ENCODE measurements at places on chromosomes 13 and 19.

- peak; percentile 26 for DNase-seq
These were observed 62.3 kb downstream of the CCDC70 start for GRCh38 chr13:51923983-51924539.

GRCh38 chr13:52399708-52400107, 6.3 kb downstream of the THSD1 start:
- DNase-seq = no peak

DNA sequence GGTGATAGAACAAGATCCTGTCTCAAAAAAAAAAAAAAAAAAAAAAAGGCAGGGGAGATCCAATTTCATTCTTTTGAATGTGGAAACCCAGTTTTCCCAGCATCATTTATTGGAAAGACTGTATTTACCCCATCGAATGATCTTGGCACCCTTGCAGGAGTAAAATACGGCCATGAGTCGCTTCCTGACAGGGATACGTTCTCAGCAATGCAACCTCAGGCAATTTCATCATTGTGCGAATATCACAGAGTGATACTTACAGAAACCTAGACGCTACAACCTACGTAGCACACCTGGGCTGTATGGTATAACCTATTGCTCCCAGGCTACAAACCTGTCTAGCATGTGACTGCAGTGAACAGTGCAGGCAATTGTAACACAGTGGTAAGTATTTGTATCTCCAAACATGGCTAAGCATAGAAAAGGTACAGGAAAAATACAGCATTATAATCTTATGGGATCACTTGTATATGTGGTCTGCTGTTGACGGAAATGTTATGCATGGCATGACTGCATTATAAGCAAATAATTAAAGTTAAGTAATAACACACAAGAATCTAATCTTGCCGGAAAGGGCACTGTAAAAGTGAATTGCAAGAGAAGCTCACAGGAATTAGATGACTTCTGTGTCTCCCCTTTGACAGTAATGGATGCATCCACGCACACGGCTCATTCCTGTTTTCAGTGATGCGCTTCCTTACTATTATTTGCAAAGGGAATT, 24.1 kb downstream of the RFX2 start:
- DNase-seq = no peak

GRCh38 chr13:39353988-39354387, 249.0 kb downstream of the LHFPL6 start:
- DNase-seq = no peak

- no peak for DNase-seq
These were observed 738.5 kb downstream of the DIAPH3 start for GRCh38 chr13:59425211-59425741.

- no peak for DNase-seq
These were observed 343.5 kb downstream of the UQCRFS1 start for GRCh38 chr19:28869459-28869858.

GRCh38 chr13:34152409-34152808, 334.5 kb downstream of the RFC3 start:
- DNase-seq = no peak

- DNase-seq = no peak
These were observed 522.0 kb upstream of the KLHL1 start for GRCh38 chr13:70630247-70630646.

Data from WERI-Rb-1 (cell line).